ENCODE measurements at places on chromosomes 16 and 17.

DNA sequence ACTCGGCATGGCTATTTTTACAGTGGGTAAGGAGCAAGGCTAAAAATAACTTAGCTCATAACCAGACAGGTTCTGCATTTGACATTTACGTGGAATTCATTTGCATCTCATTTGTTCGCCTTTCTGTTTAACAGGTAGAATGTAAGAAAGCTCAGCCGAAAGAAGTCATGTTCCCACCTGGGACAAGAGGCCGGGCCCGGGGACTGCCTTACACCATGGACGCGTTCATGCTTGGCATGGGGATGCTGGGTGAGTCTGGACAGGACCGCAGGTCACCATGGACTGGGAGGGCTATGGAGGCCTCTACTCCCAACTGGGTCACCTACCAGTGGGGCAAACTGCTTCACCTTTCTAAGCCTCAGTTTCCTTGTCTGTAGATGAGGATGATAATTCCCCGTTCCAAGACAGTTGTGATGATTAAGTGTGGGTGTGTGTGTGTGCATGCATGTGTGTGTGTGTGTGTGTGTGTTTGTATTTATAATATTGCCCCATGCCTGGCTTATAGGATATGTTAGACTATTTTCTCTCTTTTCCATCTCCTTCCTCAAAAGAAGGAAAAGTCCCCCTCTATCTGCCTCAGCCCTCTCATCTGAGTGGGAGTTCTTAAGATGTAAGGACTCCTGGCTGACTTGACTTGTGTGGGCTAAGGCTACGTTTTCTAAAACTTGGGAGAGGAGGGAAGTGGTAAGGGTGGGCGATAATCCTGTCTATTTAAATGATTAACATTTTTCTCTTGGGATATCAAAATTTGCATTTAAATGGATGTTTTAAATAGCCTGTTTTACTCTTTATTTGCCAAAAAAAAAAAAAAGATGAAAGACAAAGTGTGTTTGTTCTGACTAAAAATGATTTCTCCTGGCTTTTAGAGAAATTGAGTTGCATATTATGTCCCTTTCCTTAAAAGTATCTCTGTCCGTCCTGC, 129.0 kb downstream of the CCDC182 start:
- no peak for DNase-seq

DNA sequence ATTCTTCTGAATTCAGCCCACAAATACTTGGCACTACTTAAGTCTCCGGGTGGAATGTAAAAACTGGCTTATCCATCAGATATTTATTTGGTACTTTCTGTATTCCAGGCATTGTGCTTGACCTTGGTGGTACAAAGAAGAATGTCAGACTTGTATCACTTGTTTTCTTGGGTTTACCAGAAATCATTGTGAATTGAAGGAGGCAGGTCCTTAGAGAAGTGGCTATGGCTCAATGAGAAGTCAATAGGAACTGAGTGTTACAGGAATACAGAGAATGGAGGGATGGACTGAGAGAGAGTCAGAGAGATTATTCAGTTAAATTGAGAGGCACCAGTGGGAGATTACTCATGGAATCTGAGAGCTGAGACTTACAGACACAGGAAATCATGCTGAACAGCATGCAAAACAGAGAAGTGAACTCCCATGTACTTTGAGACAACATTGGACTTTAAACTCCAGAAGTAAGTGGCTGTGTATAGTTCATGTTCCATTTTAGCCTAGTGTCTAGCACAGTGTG, 704.1 kb downstream of the CDH11 start:
- no peak for DNase-seq

- DNase-seq: no peak
These were observed 47.1 kb downstream of the VMP1 start for GRCh38 chr17:59754552-59754951.

GRCh38 chr17:50277357-50277754, 3.1 kb downstream of the TMEM92 start:
- DNase-seq: no peak

All from activated naive CD4-positive, alpha-beta T cell treated with anti-CD3 and anti-CD28 coated beads, Interleukin-2, amount 50 U/mL, for 72 hours (primary cell).